Left lung (tissue), 14 donors: ENCODE measurements at places on chromosomes 13 and 19. TPM values are rescaled to one million over a fixed set of nuclear protein-coding genes. Genes with fewer than 3 reads are reported as not detected.
A peak's percentile ranks its signal among the peaks of the same experiment; 100 is the strongest.

Gene CYP2A6
- polyA plus RNA-seq, result 0.13 TPM

DNA sequence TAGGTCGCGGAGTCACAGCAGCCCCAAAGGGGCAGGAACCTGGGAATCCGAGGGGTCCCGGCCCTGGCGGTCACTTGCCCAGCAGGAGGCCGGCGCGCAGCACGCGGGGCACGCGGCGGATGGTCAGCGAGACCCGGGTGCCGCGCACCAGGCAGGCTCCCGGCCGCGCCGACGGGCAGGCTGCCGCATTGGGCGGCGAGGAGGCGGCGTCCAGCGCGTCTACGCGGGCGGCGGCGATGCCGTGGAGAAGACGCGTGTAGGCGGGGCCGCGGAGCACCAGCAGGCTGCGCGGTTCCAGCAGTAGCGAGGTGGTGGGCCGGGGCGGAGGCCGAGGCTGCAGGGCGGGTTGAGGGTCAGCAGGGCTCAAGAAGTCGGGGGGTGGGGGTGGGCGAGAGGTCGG lies 607 bp upstream of the SYNE4 start:
- DNase-seq, result peak; percentile 66

DNA sequence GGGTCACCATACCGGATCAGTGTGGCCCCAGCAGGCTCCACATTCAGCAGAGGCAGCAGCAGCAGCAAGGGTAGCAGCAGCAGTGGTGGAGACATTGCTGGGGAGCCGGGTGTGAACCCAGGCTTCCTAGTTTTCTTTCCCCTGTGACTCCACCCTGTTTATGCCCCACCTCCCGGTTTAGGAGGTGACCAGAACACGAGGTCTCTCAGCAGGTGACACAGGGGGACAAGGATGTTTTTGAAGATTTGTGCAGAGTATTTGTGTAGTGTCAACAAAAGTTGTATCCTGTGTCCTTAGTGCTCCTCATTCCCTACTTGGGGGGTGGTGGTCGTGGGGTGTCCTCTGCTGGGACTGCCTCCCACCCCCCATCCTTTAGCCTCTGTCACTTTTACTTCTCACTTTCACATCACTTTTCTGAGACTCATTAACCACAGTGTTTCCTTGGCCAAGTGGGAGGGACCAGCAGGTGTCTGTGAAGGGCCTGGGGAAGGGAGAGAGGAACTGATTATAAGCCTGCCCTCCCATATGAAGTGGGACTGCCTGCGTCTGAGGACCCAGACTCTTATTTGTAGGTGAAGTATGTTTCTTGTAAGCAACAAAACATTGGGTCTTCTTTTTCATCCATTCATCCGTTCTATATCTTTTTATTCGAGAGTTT lies 15.6 kb upstream of the KCNC3 start:
- no peak for DNase-seq

DNA sequence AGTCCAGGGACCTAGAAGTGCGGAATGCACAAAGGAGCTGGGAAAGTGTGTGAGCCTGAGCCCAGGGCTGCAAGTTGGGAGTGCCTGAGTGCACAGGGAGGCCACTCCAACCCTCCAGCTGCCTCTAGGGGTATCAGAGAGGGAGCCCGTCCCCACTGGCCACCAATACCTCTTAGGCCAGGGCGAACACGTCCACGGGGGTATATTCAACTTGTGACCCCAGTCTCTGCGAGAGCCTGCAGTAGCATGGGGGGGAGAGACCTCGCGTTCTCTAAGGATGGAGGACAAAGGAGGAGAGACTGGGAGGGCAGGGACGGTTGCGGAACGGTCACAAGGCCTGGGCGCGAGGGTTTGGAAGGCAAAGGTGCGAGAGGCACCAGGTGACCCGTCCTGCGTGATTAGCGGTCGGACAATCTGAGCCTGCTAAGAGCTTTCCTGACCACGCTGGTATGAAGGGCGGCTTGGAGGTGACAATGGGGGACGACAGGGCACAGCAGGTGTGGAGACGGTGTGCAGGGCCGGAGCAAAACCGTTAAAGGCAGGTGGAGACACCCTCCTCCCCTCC lies 676 bp downstream of the CD320 start:
- no peak for DNase-seq

Gene ZNF813
- 5.8 TPM for polyA plus RNA-seq

- peak; percentile 71 for DNase-seq
Observed at GRCh38 chr19:48390188-48391099, 907 bp downstream of the KDELR1 start.

GRCh38 chr13:42706286-42706685 lies 75.1 kb upstream of the FAM216B start:
- no peak for DNase-seq

DNA sequence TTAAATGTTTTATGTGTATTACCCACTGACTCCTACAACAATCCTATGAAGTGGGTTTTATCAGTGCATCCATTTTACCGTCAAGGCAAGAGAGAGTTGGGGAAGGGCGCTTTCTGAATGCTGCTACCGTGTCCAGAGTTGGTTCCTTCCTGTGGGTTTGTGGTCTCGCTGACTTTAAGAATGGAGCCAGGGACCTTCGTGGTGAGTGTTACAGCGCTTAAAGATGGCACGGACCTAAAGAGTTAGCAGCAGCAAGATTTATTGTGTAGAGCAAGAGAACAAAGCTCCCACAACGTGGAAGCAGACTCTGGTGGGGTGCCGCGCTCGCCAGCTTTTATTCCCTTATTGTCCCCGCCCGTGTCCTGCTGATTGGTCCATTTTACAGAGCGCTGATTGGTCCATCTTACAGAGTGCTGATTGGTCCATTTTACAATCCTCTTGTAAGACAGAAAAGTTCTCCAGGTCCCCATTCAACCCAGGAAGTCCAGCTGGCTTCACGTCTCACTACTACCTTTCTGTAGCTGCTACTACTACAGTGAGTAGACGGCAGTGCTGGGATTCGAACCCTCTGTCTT lies 6.1 kb downstream of the OSCAR start:
- DNase-seq, result no peak

Gene KCNN4
- 1.7 TPM for polyA plus RNA-seq

DNA sequence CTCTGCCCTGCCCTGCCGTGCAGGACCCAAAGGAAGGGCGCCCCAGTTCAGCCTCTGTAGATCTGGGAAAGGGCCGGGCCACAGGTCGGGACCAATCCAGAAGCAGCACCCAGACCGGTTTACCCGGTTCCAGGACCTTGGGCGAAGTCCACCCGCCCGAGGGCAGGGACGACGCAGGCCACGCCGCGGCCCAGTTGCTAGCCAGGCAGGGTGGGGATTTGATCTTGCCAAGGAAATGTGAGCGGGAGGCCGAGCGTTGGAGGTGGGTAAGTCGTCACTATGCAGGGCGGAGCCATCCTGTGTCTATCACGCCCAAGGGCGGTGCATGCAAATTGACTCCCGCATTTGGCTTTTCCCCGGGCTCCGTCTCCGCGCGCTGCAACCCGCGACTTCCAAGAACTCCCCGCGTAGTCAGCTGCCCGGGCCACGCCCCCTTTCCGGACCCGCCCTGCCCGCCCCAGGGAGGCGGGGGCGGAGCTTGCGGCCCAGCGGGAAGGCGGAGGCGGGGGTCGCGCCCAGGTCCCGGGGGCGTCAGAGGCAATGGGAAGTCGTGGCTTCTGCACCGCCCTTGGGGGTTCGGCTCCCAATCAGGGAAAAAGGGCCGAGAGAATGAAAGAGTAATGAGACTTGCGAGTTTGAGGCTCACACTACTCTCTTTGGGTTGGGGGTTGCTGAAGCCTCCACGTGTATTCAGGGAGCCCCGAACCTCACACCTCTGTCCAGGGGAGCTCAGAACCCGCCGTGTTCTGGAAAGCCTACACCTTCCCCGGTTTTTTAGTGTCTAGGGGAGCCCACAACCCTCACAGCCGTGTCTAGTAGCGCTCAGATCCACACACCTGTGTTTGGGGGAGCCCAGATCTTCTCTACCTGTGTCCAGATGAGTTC lies 12.8 kb downstream of the IER2 start:
- peak; percentile 99 for DNase-seq

DNA sequence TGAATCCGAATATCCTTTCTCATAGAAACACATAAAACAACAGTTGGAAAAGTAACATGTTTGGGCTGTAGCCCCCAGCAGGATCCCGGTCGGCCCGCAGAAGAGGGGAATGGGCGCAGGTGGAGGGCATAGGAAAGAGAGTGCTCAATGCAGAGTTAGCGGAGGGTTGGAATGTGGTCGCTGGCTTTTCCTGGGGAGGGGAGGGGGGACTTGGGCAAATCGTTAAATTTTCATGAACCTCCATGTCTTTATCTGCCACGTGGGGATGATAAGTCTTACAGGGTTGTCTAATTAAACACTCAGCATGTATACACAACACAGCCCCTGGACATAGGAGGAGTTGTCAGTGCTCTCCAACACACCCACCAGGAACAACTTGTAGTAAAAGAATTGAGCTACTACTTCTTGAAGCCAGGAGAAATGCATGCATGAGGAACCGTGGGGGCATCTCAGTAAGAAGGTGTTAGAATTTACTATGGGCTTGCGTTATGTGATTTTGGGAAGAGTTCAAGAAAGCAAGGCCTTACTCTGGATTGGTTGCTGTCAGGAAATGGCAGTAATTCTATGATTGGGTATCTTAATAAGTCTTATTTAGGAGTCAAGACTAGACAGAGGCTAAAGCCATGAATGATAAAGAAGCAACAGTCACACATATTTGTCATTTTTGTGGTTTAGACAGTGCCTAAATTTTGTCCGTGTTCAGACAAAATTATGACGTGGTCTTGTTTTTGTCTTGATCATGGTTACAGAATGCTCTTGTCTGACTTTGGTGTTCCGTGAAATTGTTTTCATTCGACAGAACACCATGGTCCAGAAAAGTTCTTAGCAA lies 671 bp upstream of the SLC46A3 start:
- DNase-seq, result no peak

GRCh38 chr19:48181505-48181904 lies 11.0 kb downstream of the ZSWIM9 start:
- DNase-seq, result no peak

DNA sequence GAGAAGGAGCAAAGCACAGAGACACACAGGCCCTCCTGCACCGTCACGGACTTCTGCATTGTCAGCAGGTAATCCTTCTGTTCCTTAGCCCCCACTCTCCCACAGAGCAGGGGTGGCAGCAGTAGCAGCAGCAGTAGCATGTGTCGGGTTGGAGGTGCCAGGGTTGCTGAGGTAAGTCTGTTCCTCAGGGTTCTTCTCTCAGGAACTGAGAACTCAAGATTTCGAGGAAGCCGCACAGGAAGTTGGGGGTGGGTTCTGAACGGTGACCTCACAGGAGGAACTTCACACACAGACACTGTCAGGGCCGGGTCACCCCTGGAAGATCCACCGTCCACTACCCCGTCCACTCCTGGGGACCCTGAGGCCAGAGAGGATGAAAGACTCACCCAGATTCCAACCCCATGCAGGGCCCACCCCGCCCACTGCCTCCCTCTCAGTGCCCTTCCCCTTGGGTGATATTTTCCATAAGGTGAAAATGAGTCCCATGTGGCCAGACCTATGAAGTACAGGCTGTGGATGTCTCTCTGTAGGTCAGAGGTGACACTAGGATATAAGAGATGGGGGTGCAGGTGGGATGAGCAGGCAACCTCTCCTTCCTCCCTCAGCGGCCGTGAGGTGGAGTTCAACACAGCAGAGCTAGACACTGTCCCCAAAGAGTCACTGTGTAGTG lies at the start of gene SIGLEC12:
SIGLEC12 (minus strand) TSS at position 207 of the 670 bp plus-strand sequence; CDS start at position 140, 67 bp downstream.
- DNase-seq, result peak; percentile 86

DNA sequence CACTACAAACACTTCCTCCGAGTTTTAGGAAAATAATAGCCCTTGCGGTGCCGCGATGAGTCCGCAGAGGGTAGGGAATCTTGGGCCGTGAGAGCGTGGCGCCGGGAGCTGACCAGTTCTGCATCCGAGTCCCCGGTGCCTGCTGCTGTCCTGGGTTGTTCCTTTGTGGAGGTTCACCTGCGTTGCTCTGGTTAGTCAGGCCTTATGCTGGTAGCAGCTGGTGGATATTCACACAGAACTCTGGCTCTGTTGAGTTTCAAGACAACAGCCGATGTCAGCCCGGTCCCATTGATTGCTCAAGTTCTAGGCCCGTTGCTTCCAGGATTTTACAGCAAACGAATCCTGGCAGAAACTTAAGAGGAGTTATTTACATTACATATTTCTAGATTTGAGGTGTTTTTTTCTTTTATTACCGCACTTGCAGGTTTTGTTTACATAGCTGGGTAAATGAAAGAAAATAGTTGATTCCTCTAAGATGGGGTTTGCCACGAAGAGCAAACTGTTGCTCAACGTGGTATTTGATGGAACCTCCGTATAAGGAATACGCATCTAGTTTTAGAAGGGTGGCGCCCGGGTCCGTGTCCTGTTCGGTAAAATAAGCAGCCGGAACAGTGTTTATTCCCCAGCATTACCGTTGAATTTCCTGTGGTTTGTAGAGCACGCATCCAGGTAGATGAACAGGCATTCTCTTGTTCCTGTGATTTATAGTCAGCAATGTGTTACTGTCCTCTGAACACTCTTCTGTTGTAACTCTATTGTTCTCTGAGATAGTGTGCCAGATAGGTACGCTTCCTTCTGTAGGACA lies 1.3 kb downstream of the CLDN10 start:
- peak; percentile 79 for DNase-seq

DNA sequence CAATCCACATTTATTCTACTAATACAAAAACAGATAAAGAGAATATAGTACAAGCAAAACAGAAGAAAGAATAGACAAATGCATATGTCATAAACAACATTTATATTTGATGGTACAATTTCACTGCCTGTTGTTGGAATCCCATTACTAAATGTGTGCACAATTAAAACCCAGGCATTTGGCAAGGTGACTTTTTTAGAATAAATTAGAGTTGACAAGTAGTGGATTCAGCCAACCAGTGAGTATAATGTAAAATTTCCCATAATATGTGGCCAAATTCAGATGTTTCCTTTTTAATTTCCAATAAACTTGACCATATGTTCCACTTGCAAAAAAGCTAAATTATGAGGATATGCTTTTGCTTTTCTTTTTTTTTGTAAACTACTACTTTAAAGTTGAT lies 1578.8 kb downstream of the OLFM4 start:
- no peak for DNase-seq

GRCh38 chr13:99374994-99375737 lies 68.0 kb upstream of the GPR183 start:
- DNase-seq, result no peak

DNA sequence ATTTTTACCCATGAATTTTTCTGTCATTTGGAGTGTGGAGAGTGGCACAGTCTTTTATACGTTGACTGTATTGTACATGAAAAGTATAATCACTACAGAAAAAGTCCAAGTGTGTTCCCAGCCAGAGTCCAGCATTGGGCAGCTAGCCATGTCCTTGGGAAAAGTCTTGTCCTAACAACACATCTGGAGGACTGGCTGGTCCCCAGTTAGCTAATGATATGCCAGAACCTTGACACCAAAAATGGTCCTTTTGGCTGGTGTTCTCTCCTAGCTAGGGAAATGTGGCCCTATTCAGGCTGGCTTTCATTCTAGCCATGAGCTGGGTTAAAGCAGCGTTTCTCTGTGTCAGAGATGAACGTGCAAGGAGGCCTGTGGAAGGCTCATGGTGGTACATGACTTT lies 98.9 kb downstream of the ESD start:
- no peak for DNase-seq

Gene DIAPH3
- 6.3 TPM for polyA plus RNA-seq

Gene SPC24
- 26.1 TPM for polyA plus RNA-seq

Gene HTR2A
- polyA plus RNA-seq, result 0.56 TPM

Gene ZNF383
- 17.9 TPM for polyA plus RNA-seq

GRCh38 chr19:16589917-16590316 lies 17.7 kb upstream of the SLC35E1 start:
- no peak for DNase-seq

Gene FOXO1
- polyA plus RNA-seq, result 14.1 TPM

- DNase-seq, result peak; percentile 86
Observed at GRCh38 chr13:113292021-113292862, 4.8 kb upstream of the LAMP1 start.

- peak; percentile 64 for DNase-seq
Observed at GRCh38 chr19:46904114-46905060, 43.6 kb downstream of the ARHGAP35 start.
